ENCODE measurements at places on chromosomes 13 and 19. TPM values are rescaled to one million over a fixed set of nuclear protein-coding genes. Genes with fewer than 3 reads are reported as not detected.

DNA sequence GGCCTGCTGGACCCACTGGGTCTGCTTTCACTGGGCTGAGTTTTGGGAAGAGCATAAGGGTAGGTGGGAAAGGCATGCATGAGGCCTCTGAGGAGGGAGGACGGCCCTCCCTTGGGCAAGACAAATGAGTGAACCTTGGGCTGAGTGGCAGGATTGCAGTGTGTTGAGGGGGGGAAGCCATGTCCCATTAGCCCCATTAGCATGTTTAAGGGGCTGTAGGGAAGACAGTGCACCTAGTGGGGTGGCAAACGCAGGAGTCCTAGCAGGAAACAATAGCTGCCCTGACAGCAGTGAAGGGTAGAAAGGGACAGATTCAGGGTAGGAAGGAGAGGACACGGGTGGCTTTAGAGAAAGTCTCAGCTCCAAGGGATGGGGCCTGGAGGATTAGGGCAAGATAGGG is 3.1 kb upstream of the ZBTB45 start:
- DNase-seq, result no peak

DNA sequence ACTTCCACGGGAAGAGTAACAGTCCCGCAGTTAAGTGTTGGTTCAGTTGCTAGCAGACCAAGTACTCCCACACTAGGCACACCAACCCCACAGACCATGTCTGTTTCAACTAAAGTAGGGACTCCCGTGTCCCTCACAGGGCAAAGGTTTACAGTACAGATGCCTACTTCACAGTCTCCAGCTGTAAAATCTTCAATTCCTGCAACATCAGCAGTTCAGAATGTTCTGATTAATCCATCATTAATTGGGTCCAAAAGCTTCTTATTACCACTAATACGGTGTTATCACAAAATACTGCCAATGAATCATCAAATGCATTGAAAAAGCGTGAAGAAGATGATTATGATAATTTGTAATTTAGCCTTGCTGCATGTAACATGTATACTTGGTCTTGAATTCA is 95.8 kb downstream of the URI1 start:
- no peak for DNase-seq

GRCh38 chr13:75364131-75364713 is 117.7 kb downstream of the TBC1D4 start:
- DNase-seq, result no peak

DNA sequence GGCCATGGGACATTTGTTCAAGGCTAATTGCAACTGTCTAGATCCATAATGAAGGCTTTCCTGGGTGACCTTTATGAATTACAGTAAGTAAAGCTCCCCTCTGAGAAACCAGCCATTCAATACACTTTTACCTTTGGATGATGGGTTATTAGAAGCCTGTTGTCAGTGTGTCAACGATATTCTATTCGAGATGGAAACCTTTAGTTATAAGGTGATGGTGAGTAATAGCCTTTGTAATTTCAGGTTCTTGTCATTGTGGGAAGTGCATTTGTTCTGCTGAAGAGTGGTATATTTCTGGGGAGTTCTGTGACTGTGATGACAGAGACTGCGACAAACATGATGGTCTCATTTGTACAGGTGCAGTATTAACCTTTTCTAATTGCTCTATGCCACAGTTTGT is 261.7 kb downstream of the ITGBL1 start:
- DNase-seq, result no peak

DNA sequence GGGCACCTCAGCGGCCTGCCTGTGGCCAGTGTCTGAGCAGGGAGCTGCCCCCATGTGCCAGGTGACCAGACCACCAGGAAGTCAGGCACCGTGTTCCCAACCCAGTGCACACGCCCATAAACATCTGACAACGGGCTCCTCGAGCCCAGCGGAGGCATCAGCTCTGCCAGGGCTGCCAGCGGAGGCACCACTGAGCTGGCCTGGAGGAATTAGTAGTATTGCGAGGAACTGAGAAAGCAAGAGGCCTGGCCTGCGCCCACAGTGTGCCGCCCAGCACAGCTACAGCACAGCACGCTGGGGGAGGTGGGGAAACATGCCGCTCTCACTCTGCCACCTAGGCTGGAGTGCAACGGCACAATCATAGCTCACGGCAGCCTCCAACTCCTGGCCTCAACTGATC is 44.6 kb downstream of the ANKRD27 start:
- DNase-seq, result no peak

The ZNF69 gene
- 19.5 TPM for polyA plus RNA-seq

The NFKBIB gene
- polyA plus RNA-seq, result 5.1 TPM

The FOSB gene
- polyA plus RNA-seq, result 5.0 TPM

Data from left renal pelvis (tissue), 4 donors.